ENCODE measurements at places on chromosomes 4 and X.

DNA sequence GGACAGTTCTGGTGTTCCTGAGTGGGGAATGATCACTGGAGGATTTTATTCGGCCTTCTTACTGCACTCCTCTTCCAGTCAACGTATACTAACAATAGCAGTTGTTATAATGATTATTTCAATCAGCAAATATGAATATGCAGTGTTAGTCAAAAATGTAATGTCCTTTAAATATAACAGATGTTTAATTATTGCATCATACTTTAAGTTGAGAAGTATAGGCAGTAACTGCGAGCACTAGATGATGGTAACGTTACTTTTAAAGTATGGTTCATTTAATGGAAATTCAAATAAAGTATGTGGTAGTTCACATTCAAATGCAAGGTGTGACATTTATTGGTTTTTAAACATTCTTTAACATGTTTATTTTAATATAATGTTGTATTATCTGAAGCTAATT, 5.5 kb upstream of the BLTP1 start:
- DNase-seq, result no peak

DNA sequence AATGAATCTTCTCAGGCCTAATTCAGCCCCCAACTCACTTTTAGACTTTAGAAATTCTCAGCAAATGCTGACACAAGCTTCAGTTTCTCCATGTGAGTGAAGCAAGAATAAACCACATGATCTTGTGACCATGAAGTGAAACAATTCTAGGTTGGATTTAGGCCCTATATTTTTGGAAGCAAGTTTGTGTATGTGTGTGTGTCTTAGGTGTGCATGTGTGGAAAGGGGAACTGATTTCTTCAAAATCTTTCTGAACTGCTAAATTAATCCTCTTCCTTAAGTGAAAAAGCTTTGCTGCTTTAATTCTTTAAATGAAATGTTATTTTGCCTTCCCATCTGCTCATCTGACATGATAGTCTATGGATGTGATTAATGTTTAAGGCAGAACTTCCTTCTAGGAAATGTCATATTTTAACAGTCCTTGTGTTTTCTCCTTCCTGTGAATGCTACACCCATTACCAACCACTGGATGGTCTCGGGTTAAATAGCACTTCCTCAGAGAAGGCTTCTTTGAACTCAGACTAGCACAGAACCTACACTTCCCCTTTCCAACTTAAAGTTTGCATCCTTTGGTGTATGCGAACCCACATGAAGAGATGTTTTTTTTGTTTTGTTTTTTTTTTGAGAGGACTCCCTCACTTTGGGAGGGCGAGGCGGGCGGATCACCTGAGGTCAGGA, 1.2 kb upstream of the TMEM144 start:
- peak; percentile 77 for DNase-seq

DNA sequence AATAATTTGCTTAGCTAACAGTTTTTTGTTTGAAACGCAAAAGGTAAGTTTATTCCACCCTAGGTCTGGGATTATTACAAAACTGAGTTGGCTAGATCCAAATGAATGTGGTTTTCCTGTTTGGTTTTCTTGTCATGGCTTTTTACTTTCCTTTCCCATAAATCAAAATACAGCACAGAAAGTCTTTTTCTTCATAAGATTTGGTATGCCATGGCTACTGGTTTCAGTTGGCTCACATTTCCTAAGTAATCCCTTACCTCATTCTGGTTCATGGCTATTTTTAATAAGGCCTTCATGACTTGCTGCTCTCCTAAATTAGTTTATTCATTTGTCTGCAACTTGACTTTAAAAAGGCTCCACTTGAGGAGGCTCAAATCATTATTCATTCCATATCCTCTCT, 12.9 kb upstream of the PAK3 start:
- no peak for DNase-seq

DNA sequence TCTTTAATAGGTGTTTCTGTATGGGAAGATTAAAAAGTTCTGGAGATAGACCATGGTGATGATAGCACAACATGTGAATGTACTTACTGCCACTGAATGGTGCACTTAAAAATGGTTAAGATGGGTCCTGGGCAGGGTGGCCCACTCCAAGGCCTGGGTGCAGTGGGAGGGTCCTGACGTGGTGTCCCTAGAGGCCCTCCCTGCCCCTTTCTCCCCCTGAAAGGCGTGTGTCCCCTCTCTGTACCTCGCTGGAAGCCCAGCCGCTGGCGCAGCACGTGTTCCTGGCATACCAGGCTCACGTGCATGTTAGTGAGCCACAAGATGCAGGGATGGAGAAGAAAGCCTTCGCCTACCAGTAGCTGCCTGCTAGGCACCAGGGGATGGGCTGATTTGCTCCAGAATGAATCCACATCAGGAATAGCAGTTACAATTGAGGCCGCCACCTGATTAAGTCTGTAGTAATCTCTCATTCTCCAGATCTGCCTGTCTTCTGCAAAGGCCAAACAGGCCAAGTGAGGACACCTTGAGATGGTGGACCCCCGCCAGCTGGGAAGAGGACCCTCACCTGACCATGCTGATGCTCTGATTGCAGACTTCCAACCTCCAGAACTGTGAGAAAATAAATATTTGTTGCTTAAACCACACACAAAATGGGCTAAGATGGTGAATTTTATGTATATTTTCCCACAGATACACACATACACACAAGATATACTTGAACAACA, 67.5 kb downstream of the COQ2 start:
- DNase-seq, result no peak

DNA sequence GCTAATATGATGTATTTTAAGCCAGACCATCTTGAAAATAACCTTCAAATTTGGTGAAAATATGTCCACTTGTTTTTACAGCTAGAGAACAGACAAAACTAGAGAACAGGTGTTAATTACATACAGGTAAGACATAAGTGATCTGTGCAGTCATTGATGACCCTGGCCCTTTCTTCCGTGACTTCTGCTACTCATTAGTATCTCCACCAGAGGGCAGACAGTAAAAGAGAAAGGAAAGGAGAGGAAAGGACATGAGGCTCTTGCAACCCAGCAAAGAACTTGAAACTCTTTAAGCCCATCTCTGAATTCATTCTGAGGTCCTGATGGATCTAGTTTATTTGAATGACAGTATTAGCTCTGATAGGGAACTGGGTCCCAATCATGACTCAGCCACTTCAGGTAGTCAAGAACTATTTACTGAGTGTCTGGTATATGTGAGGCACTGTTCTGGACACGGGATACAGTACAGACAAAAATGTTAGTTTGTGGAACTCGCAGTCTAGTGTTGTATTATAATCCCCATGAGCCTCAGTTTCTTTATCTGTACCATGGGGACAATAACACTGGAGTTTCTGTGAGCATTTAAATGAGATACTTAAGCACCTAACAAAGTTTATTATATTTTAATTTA, 121.0 kb upstream of the TEX13D start:
- peak; percentile 44 for DNase-seq

Measured in GDM1 (cell line).